ENCODE measurements at places on chromosomes 13 and 19. TPM values are rescaled to one million over a fixed set of nuclear protein-coding genes. Genes with fewer than 3 reads are reported as not detected.

- DNase-seq, result no peak
These were observed 26.9 kb downstream of the SBNO2 start for GRCh38 chr19:1146858-1147780.

GRCh38 chr13:72959643-72960042 is 99.2 kb upstream of the KLF5 start:
- DNase-seq, result no peak

Gene KIR2DL4
- total RNA-seq, result not detected

DNA sequence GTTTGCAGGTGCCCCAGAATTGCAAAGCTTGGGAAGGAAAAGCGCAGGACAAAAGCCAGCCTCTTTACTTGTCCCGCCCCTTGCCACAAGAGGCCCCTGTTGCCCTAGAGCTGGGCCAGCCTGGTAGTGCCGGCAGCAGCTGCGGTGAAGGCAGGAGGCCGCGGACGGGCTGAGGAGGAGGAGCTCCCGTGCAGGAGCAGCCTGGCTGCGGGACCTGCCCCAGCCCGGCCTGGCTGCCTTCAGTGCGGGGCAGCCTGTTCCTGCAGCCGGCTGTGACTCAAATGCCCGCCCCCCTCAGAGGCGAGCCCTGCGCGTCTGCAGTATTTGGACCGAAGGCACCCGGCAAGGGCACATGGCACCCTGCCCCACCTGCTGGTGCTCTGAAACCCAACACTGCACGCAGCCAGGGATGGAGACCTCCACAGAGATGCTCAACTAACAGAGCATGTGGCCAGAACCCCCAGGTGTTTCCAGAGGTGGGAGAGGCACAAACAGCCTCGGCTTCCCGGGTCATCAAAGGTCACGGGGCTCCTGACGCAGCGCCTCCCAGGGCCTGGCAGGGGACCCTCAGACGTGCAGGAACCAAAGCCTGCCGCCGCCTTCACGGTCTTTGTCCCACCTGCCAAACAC is 29.7 kb downstream of the NAXD start:
- peak; percentile 91 for DNase-seq

- no peak for DNase-seq
These were observed 155.6 kb upstream of the IRS2 start for GRCh38 chr13:109941951-109942350.

Gene SMIM17
- total RNA-seq, result 0.32 TPM

DNA sequence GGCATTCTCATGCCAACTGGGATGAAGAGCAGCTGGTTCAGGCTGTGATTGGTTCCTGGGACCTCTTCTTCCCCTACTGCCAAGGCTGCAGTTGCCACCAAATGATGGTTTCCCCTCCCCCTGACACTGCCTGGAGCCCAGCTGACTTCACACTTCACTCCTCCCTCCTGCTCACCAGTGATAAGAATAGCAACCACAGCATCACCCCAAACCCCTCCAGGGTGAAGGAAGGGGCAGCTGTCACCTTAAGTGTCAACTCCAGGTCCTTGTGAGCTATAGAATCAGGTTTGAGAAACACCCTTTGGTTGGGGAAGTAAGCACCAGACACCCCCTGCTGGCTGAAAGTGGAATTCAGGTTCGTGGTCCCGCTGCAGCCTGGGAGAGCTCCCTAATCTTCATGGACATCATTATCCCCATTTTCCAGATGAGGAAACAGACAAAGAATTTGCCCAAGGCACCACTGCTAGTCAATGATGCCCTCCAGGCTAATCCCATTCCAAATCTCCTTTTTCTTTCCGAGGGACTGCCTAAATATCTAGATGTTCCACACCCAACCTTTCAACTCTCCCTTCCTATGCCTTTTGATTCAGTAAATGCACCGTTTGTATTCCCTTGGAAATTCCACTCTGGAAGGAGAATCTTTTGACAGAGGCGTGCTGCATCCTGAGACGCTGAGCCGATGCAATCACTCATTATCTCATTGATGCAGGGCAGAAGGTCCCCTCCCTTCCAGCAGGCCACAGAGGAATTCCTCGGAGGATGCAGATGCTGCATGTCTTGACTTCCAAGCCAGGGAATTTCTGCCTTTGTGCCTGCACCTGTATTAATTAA is 50.6 kb upstream of the UQCRFS1 start:
- DNase-seq, result peak; percentile 85

DNA sequence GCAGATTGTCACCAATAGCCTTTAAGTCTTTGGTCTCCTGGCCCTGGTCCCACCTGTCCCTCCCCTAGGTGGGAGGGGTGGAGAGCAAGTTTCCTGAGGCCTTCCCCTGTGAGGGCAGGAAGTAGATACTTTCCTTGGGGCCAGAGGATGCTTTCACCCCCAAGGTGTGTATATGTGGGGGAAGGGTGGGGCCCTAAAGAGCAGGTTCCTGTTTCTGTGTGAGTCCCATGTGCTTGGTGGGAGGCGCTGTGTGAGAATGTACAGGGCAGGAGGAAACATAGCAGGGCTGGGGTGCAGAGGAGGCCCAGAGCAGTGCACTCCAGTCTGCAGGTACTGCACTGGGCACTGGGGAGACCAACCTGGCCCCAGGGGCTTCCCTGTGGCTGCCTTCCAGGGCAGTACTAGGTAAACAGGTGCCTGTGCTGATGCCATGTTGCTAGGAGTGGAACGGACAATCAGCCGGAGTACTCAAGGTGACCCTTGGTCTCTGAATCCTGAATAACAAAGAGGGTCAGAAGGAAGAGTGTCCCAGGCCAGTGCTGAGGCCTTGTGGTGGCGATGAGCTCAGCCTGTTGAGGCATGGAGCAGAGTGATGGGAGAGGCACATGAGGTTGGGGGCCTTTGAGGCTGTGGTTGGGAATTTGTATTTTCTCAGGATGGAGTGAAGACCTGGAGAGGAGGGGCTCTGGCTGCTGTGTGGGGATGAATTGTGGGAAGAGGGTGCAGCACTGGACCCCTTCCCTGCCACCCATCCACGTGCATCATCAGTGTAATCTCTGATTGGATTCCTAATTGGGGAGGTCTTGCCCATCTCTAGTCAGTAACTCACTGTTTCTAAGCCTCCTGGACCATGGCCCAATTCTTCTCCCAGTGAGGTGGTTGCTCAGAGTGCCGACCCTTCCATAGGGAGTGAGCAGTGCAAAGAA is 5.1 kb downstream of the EGLN2 start:
- peak; percentile 91 for DNase-seq

DNA sequence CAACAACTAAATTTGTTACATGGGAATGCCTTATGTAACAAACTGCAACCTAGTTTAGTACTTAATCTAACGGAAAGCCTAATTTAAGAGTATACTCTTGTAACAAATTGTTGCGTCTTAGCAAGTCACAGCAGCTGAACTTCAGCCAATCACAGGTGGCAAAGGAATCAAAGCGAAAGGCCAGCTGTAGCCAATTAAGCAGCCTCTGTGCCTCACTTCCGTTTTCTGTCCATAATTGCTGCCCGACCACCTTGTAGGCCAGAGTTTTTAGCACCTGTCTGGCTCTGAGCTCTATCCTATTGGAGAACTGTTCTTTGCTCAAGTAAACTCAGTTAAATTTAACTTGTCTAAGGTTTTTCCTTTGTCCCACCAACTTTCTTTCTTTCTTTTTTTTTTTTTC is 18.1 kb upstream of the HSPH1 start:
- no peak for DNase-seq

GRCh38 chr19:52673014-52673413 is 34.9 kb upstream of the ZNF83 start:
- no peak for DNase-seq

Gene KRTDAP
- total RNA-seq, result not detected

GRCh38 chr13:97696921-97697320 is 256.6 kb upstream of the IPO5 start:
- DNase-seq, result no peak

Gene ZNF560
- total RNA-seq, result not detected

Gene SSC5D
- total RNA-seq, result 1.0 TPM

Gene KLC3
- not detected for total RNA-seq

Gene CD22
- total RNA-seq, result 602 TPM

Gene ZNF723
- not detected for total RNA-seq

- peak; percentile 81 for DNase-seq
These were observed 485.5 kb downstream of the DIAPH3 start for GRCh38 chr13:59677966-59678814.

GRCh38 chr19:2613507-2614295 is 88.8 kb downstream of the GNG7 start:
- peak; percentile 90 for DNase-seq

DNA sequence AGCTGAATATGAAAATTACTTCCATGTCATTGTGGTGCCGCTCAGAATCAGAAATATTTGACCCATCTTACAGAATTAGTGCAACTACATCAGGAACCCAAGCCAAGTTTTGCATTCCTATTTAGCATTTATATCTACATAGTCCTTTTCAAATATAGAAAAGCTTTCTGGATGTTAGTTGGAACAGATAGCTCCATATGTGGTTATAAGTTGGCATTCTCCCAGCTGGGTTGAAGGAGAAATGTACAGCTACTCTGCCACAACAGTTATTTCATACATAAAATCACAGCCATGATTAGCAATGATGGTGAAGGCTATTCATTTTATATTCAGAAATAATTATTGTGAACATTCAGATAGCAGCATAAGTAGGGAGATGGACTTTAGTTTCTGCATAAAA is 28.2 kb downstream of the HPN start:
- DNase-seq, result no peak

Gene FBXO27
- not detected for total RNA-seq

DNA sequence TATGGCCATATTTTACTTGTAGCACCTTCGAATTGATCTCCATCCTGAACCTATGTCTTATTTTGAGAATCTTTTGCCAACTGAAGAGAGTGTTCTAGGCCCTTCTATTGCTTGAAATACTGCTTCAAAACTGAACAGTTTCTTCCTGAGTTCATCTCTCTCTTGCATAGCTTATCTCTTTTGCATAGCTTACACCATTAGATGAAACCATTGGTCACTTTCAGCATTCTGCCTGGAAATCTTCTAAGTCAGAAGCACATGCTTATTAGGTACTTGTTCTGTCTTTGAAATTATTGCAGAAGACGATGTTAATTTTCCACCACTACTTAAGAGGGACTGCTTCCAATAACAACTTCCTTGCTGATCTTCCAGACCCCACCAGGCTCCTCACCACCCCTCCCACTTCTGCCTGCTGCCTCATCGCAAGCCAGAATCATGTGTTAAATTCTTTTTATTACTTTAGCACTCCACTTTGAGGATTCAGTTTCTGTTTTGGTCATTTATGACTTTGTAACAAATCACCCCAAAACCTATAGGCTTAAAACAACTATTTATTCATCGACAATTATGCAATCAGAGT is 122.4 kb upstream of the MAB21L1 start:
- no peak for DNase-seq

Gene GTF2F1
- total RNA-seq, result 35.4 TPM

DNA sequence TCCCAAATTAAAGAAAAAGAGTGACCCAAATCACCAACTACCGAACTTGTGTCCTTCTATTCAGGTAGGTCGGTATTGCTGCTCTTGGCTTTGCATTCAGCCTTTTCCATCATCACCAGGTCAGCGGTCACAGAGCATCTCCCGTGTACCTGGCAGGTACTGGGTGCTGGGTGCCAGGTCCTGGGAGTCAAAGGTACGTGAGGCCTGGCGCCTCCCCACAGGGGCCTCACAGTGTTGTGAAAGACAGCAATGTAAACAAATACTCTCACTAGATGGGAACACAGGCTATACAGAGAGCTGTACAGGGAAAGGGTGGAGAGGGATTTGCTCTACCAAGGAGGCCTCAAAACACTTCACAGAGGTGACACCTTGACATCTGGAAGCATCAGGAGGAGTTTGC is 86.7 kb downstream of the ZIC5 start:
- no peak for DNase-seq

Gene PPP1R13L
- 1.1 TPM for total RNA-seq

DNA sequence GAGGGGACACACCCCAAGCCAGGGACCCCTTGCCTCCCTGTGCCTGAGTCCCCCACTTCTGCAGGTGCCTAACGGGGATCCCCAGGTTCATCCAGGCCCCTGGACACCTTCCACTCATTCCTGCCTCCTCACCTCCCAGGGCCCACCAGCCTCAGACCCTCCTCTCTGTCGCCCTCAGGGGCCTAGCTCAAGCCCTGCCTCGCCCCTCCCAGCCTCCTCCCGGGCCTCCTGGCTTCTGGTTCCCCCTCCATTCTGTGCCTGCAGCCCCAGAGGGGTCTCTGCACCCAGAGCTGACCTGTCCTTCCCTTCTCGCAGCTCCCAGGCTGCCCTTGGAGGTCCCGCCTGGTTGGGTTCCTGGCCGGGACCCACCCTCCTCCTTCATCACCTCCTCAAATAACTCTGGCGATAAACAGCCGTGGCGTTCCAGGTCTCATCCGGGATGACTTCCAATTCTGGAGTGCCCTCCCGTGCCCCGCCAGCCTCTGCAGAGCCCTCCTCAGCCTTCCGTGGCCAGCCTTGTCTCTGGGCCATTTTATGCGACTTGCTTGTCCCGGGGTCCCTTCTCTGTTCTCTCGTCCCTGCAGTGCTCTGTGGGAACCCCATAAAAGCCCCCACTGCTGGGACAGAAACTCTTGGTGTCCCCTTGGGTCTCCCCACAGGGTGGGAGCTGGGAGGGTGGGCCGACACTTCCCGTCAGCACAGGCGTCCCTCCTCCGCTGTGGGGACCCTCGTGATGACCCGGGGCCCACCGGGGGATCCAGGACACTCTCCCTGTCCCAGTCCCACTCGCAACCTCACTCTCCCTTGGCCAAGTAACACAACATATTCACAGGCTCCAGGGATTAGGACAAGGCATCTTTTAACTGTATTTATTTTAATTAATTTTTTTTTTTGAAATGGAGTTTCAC is 9.2 kb downstream of the JOSD2 start:
- DNase-seq, result no peak

DNA sequence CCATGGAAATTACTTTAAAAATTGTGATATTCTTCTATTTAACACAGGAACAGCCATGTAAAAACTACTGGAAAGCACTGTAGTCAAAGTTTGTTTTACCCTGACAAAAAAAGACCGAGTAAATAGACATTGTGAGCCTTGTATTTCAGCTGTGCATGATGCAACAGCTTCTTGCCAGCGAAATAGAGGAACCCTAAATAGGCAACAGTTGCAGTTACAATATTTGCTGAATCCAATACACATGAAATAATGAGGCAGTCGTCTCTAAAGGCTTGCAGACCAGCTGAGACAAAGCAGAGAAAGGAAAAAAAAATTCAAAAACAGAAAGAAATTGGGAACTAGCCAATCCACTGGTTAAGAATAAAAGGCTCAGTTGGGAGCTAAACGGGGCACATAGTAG is 1001.1 kb downstream of the OLFM4 start:
- peak; percentile 49 for DNase-seq

DNA sequence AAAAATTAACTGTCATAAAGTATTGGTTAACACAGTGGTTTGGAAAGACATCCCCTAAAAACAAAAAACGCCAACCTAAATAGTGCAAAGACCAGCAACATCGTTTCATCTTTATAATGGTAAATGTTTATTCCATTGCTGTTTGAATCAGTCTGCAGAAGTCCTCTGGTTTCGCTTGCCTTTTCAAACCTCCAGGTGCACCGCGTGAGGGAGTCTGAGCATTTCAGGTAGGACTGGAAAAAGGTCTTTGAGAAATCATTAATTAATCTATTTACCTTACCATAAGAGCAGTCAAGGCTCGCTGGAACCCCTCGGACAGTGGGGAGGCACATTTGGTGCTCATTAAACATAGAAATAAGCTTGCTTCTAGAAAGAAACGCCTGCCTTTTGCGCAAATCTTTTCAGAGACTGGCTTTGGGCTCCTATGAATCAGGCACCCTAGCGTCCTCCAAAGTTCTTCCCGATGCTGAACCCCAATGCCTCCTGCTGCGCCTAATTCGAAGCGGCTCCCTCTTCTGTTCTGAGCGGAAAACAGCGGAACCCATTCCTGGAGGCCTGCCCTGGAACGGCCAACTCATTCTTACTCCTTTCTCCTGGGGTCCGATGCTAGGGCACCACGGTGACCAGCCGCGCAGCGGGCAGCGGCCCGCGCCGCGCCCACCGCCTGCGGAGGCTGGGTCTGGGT is 951 bp upstream of the MTUS2 start:
- no peak for DNase-seq

Gene SLC17A7
- total RNA-seq, result 0.47 TPM
